ENCODE measurements at places on chromosomes 12 and 14.

GRCh38 chr12:50706606-50707005, 57.3 kb upstream of the ATF1 start:
- no peak for DNase-seq

GRCh38 chr12:8556531-8557097, 15.9 kb upstream of the CLEC4E start:
- no peak for DNase-seq

GRCh38 chr14:37946819-37947218, 260.9 kb upstream of the SSTR1 start:
- DNase-seq, result no peak

DNA sequence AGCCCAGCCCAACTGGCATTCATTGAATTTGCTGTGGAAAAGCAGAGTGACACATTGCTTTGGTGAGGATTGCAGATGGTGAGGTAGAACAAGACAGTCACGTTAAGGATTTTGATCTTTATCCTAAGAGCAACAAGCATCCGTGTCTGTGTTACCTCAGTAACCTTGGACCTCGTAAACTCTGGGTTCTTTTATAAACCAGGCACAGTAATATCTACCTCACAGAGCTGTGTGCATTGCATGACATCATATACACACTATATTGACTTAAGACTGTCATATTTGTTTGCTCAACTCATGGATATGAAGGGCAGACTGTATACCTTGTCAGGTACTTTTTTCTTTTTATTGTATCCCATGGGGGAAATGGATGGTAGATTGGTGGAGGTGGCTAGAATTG, 156.2 kb downstream of the ETV6 start:
- DNase-seq, result no peak

GRCh38 chr14:90381011-90381786, 15.6 kb upstream of the CALM1 start:
- DNase-seq, result no peak

DNA sequence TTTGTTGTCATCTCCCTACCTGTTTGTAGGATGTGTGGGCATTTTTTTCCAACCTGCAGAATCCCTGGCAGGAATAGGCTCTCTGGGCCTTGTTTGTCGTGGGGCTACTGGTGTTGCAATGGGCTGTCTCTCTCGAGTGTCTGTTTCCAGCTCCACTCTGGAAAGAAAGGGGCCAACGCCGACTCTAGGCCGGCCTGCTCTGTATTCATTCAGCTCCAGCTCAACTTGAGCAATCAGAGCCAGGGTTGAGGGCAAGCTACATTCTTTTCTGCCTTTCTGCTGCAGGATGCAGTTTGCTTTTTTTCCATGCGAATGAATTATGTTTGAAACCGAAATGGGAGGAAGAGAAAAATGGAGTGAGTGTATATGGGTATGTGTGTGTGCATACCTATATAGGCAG, 2.3 kb downstream of the JDP2 start:
- no peak for DNase-seq

DNA sequence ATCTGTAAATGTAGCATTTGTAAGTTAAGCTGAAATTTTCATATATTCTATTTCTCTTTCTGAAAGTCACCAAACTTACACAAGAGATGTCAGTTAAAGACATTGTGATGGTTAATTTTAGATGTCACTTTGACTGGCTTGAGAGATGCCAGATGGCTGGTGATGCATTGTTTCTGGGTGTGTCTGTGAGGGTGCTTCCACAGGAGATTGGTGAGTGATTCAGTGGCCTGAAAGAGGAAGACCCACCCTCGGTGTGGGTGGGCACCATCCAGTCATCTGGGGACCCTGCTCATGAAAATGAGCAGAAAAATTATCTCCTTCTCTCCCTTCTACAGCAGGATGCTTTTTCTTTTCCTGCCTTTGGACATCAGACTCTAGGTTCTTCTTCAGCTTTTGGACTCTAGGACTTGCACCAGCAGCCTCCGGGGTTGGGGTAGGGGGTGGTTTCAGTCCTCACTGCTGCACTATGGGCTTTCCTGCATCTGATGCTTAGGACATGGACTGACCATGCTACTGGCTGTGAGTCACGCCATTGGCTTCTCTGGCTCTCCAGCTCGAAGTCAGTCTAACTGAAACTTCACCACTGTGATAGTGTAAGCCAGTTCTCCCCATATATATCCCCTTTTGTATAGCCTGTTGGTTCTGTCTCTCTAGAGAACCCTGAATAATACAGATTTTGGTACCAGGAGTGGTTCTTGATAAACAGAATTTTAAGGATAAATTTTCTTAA, 20.9 kb downstream of the PDE6H start:
- DNase-seq, result no peak

DNA sequence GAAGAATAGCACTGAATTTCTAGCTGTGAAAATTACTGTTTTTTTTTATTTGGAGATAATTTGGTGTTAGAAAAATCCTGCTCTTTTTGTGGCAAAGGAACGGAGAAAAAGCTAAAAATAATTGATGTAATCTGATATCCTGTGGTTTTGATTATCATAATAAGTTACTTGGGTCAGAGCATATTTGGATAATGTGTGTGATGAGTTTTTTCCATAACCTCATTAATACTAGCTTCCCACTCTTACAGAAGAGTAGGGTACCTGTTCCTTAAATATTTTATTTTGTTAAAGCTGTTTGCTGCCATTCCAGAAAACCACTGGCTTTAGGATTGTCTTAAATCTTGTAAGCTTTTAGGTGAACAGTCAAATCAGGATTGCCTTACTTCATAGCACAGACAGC, 4.7 kb downstream of the PSMC6 start:
- DNase-seq, result no peak

- DNase-seq, result no peak
Observed at GRCh38 chr14:54105898-54106297, 149.3 kb upstream of the BMP4 start.

GRCh38 chr12:124869059-124869665, 5.5 kb upstream of the SCARB1 start:
- no peak for DNase-seq

DNA sequence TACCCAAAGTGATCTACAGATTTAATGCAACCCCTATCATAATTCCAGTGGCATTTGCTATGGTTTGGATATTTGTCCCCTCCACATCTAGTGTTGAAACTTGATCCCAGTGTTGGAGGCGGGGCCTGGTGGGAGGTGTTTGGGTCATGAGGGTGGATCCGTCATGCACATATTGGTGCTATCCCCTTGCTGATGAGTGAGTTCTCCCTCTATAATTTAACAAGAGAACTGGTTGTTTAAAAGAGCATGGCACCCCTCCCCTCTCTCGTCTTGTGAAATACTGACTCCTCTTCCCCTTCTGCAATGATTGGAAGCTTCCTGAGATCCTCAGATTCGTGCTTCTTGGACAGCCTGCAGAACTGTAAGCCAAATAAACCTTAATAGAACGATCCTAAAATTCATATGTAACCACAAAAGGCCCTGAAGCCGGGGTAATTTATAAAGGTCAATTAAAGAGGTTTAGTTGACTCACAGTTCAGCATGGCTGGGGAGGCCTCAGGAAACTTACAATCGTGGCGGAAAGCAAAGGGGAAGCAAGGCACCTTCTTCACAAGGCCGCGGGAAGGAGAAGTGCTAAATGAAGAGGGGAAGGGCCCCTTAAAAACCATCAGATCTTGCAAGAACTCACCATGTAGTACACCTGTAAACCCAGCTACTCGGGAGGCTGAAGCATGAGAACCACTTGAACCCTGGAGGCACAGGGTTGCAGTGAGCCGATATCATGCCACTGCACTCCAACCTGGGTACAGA, 41.2 kb downstream of the SLC39A9 start:
- no peak for DNase-seq

- no peak for DNase-seq
Observed at GRCh38 chr12:54082397-54082892, 28.8 kb downstream of the HOXC4 start.

DNA sequence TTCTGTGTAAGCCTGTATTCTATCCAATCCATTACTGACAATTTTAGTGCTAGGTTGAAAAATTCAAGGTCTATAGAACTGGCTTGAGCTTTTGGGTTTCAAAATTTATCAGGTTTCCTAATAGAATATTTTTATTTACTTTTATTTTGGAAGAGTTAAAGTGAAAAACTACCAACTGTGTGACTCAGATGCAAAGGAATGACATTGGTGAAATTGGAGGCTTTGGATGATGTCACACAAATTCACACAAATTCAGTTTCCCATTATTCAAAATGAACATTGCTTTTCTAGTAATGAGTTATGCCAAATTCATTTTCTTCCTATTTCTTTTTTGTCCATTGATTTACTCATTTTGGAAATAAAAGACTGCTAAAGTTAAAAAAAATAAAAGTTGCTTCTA, 186.9 kb downstream of the ALX1 start:
- no peak for DNase-seq

DNA sequence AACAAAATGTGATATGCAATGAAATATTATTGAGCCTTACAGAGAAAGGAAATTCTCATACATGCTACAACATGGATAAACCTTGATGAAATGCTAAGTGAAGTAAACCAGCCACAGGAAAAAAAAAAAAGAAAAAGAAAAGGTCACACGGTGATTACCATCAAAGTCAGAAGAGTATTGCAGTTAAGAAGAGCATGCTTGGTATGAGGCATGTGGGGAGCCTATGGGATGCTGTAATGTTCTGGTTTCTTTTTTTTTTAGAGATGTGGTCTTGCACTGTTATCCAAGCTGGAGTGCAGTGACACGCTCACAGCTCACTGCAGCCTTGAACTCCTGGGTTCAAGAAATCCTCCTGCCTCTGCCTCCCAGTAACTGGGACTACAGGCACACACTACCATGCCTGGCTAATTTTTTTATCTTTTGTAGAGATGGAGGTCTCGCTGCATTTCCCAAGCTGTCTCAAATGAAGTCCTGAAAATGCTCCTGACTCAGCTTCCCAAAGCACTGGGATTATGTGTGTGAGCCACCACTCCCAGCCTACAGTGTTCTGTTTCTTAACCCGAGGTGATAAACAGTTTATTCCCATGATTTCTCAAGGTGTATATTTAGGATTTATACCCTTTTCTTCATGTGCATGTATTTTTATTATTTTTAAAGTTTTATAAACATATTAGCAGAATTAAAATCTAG, 96.2 kb downstream of the SEC23A start:
- DNase-seq, result no peak

DNA sequence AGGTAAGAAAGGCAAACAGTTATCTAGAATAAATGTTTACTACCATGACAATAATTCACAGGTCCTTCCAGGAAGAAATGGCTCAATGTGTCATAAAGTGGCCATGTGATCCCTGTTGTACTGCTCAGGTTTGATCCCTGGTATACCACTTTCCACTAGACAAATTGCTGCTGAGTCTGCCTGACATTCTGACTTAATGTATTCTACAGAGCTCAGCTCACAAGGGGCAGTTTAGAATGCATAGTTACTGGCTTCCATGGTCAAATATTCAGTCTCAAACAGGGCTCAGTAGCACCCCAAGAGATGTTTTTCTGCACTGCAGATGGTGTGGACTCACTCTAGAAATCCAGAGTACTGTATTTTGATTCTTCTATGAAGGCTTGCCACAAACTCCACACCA, 21.8 kb downstream of the TSHR start:
- no peak for DNase-seq

GRCh38 chr14:79275292-79275655, 936.0 kb downstream of the DIO2 start:
- no peak for DNase-seq

DNA sequence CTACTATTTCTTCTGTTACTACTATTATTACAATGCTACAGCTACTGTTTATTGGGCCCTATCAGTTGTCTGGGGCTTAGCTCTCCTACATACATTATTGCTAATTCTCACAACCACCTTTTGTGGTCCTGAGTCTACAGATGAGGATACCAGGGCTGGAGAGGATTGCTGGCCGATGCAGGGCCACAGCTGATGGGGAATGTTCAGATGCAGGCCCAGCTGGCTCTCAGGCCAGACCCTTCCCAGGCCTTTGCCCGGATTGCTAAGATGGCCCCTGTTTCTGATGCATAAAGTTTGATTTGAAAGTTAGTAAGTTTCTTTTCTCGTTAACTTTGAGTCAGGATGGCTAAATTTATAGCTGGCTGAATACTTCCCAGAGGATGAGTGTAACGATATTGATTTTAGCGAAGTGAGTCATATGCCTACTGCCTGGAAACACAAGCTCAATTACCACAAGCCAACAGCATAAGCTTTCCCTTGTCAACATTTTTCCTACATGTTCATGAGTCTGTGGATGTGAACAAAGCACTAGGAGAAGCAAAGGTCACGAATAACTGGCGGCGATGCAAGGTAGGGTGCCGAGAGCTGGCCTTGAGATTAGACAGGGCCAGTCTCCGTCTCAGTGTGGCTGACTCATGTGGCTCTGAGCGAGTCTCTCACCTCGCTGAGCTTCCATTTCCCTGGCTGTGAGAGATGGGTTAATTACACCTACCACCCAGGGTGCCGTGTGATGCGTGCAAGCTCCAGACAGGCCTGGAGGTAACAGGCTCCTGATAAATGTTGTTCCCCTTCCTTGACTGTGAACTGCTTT, 111.0 kb downstream of the BEGAIN start:
- DNase-seq, result no peak

DNA sequence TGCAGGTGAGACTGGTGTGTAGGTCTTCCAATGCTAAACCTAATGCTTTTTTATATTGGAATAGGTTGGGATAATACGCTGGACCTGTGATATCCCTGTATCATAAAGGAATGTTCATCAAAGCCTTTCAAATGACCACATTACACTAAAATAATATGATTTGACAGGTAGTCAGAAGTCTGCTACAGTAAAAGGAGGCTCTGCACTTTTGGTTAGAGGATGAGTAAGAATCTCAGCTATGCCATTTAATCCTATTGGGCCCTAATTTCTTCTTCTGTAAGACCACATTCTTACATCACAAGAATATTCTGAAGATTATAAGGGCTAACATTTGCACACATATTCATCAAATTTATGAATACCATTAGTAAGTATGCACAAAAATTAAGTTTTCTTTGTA, 250.5 kb upstream of the FLRT2 start:
- no peak for DNase-seq

- no peak for DNase-seq
Observed at GRCh38 chr12:93115198-93115601, 186.1 kb upstream of the EEA1 start.

DNA sequence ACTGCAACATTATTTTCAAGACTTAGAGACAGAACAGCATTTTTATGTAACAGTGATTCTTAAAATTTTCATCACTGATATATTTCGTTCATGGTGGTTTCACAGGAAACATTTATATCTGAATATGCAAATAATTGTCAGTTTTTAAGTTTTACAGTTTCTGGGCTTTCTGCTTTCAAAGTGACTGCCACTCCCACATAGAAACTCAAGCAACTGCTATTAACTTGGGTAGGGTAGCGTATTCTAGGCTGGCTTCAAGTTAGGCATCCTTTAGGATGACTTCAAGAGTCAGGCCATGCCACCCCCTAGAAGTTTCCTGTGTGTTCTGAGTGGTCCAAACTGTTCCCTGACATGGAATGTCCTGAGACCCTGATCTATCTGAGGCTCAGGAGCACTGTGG, 123.6 kb upstream of the TSPAN8 start:
- no peak for DNase-seq

All from stimulated activated CD8-positive, alpha-beta memory T cell treated with anti-CD3 and anti-CD28 coated beads, Interleukin-4, amount 100 ng/mL, for 1 hour (primary cell).